ENCODE measurements at places on chromosomes 4 and X.

GRCh38 chr4:126750723-126751122, 882.0 kb upstream of the INTU start:
- no peak for DNase-seq

GRCh38 chr4:139824882-139825522, 159.4 kb downstream of the MGST2 start:
- DNase-seq: no peak

DNA sequence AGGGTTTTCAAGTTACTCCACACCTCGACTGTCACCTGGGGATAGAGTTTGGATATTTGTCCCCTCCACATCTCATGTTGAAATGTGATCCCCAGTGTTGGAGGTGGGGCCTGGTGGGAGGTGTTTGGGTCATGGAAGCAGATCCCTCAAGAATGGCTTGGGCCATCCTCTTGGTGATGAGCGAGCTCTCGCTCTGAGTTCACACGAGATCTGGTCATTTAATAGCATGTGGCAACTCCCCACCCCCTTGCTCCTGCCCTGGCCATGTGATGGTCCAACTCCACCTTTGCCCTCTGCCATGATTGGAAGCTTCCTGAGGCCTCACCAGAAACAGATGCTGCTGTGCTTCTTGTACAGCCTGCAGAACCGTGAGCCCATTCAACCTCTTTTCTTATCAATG, 8.3 kb downstream of the CTAG1A start:
- no peak for DNase-seq

GRCh38 chrX:153778181-153778580, 2.7 kb upstream of the SRPK3 start:
- no peak for DNase-seq

DNA sequence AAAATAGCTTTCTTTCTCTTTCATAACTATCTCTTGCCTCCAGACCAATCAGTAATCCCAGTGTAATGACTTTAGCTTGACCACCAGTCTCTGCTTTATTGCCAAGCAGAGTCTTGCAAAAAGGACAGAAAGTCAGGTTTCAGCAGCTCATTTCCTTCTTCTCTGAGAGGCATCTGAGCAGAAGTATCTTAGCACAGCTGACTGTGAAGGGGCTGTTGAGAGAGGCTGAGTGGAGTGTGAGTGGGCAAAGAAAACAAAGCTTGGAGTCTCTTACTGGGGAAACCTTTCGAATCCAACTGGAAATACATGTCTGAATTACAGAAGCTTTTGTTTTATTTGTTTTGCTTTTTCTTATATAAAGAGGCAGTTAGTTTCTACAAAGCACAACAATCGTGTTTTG, 170.3 kb upstream of the IGFBP7 start:
- no peak for DNase-seq

DNA sequence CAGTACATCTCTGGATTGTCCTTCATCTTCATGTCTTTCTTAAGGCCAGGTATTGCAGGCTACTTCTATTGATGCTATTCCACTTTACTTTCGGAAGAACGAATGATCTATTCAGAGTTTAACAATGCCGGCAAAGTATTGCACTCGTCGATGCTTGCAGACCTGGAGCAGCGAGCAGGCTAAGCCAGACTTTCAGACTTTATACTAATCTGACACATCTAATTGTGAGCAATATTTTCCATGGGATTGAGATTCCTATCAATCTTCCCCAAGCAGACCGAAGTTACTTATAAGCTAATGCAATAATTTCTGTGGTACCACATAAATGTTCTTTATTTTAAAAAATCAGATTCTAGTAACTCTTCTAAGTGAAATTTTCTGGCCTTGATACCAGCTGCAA, 1.6 kb downstream of the EMCN start:
- DNase-seq: no peak

GRCh38 chr4:153582954-153583702, 101.0 kb upstream of the TLR2 start:
- no peak for DNase-seq

DNA sequence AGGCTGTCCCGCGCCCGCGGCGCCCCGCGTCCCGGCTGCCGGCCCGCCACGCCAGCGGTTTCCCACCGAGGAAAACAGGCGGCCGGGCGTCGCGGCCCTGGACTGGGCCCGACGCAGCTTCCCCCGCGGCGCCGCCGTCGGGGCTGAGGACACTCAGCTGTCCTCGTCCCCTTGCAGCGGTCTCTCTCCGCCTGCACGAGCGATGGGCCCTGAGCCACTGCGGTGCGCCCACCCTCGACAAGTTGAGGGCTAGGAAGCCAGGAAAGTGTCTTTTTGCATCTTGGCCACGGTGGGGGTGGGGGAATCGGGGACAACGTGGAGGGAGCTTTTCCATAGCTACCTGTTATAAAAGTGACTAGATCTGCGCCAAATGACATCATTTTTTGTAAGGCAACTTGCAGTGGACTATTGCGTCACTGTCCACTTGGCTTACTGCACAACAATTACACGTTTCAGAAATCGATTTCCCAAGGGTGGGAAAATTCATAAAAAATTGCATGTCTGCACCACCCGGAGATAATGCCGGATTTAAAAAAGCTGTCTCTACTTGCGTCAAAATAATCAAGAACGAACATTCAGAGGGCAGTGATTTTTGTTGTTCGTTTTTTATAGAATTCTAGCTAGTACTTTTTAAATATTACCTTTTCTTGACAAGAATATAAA, 1.1 kb downstream of the KLHL15 start:
- DNase-seq: no peak

DNA sequence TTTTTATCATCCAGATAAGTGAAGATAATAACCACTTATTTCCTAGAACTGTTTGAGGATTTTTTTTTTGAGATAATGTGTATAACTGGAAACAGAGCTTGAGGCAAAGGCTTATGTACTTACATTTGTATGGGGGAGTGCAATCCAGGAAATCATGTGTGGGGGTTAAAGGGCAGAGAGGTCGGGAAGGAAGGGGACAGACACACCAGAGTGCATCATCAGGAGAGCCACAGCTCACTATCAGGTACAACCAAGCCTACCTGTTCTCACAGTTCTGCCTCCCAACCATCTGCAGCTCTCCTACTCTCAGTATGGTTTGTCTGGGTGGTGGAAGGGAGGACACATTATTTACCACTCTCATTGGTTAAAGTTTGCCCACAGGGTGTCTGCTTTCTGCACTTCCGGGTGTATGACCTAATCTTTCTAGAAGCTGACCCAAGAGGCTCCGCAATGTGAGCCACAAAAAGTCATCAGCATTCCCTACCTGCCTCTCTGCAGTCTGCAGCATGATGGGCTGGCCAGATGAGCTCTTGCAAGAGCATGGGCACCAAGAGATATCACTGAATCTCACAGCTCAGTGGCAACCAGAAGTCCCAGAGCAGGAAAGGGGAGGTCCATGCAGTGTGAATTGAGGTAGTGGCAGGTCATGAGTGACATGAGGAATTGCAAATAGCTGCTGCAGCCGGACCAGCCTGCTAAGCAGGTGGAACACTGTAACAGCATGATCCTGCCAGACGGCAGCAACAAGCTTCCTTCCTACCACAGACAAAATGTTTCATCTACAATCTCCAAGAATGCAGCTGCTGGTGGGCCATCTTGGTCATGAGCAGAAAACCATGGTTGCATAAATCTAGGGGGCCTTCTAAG, 36.9 kb upstream of the SPRY1 start:
- no peak for DNase-seq

DNA sequence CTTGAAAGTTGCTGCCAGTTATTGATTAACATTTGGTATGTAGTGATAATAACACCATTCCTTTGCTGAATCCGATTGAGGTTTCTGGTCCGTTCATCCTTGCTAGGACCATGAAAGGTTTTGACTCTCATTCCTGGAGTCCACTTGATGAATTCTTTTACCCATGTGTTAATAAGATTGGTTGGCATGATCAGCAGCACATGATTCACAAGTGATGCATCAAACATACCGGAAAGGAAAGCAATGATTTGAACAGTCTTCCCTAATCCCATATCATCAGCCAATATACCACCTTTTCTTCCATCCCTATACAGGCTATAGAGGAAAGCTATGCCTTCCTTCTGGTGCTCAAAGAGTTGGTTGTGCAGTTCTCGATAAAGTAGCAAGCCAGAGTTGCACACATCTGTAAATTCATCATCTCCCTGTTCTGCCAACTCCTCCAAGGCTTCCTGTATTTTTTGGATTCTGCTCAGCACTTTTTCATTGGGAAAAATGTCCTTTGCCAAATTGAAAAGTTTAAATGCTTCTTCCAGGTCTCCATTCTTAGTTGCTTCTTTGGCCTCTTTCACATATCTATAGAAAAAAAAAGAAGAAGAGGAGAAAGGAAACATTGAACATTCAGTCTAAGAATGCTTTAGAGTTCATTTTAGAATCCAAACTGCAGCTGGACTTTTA, 26.7 kb downstream of the PIN4 start:
- DNase-seq: no peak

DNA sequence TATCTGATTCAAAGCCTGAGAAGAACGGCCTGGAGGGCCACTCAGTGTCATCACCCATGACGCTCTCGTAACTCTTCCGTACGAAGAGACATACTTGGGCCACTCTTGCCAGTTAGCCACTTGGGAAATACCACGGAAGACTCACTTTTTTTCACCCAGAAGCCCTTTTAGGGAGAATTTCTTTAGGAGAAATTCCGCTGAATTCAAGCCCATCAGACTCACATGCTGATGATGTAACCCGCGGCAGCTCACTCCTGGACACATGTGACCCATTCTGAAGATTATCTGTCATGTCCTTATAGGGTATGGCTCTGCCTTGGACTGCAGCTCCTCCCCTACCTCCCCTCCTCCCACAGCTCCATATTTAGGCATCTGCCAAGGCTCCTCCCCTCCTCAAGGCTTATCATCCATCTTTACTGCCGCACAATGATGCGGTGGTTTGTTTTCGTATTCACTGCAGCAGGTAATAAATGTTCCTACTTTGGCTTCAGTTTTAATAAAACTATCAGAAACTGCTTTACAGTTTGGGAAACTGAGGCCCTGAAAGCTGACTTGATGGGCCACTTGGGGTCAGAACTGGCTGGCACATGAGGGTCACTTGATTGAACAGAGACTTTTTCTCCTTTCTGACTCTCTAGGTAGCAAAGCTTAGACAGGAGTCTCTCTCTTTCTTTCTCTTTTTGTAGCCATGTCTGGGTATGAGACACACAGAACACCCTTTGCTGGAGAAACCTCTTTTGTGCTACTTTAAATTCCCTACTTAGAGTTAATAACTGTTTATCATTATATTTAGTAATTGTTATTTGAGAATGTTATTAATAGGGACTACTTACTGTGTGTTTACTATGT, 42.1 kb downstream of the RHOH start:
- DNase-seq: no peak

GRCh38 chr4:6546681-6547447, 28.1 kb upstream of the MAN2B2 start:
- no peak for DNase-seq

GRCh38 chr4:151948351-151949016, 187.7 kb upstream of the GATB start:
- no peak for DNase-seq

- no peak for DNase-seq
Observed at GRCh38 chr4:122992641-122993040, 70.2 kb upstream of the NUDT6 start.

DNA sequence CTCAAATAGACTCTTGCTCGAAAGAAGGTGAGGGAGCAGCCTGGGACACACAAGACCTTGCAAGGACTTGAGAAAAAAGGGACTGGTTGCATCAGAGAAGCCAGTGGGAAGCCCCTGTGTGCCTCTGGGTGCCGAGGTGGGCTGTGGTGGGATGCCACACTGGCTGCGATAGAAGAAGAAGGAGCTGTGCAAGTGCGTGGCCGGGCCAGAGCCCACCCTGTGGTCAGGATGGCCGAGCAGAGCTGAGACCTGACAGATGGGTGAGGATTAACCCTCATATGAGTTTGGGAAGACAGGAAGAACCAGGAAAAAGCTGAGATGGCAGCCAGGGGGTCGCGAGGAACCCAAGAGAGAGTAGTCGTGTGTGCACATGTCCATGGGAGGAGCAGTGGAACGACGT, 44.6 kb upstream of the HGFAC start:
- DNase-seq: no peak

DNA sequence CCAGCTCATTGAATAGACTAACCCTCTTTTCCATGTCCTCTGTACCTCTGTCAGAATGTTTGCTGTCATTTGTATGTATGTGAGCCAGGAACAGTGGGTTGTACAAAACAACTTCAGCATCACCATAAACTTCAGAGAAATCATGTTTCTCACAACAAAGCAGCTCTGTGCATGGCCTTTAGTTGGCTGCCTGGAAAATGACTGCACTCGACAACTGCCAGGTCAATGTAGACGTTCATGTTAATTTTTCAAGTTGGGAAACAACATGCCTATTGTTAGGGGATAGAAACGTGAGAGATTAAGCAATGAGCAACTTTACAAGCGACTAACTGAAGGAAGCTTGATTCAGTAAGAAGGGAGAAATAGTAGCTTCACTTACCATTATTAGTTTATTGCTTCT, 17.9 kb upstream of the CXCL11 start:
- no peak for DNase-seq

DNA sequence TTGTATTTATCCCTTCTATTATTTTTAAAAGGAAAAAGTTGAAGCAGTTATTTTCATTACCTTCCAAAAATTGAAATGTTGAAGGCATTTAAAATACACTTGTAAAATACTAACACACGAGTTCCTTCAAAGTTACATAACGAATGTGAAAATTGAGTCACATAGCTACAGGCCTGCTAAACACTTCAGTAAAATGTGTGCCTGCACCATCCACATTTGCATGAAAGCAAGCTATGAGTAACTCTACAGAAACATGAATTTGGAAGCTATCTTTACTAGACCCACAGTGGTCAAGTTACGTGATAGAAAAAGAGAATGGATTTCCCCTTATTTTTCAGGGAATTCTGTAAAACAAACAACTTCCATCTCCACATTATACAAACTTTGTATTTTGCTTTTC, 1148.8 kb upstream of the PCDH7 start:
- DNase-seq: no peak

GRCh38 chr4:23423540-23423939, 466.3 kb downstream of the PPARGC1A start:
- DNase-seq: no peak

- no peak for DNase-seq
Observed at GRCh38 chr4:45475548-45475947, 648.3 kb downstream of the GABRG1 start.

GRCh38 chr4:174005422-174005821, 278.0 kb downstream of the FBXO8 start:
- no peak for DNase-seq

GRCh38 chr4:119000400-119000799, 111.7 kb downstream of the SYNPO2 start:
- DNase-seq: no peak

DNA sequence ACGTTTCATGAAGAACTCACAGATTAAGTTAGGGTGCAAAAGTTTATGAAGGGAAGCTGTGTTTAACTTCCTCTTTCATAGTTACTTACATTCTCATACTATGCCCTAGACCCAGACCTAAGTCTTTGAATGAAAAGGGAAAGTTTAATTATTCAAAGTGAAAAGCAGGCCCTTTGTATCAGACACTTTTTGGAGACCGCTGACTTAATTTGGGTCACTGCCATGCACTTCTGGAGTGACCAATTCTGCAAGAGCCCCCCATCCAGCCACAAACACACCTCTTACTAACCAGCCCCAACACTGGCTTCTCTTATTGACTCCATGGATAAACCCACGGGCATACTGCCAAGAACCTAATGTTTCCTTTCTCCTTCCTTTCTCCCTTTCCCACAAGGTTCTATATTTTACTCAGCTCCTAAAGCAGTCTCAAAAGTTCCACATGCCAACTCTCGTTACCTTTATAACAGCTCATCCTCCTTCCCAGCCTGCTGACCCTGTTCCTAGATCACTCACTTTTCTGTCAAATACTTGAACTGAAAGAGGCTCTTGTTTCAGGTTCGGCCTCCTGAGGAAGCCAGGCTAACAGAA, 34.5 kb downstream of the ABCE1 start:
- no peak for DNase-seq
